ENCODE measurements at places on chromosomes 4 and X.

- DNase-seq, result no peak
Observed at GRCh38 chr4:120897981-120898719, 24.4 kb downstream of the PRDM5 start.

- DNase-seq, result no peak
Observed at GRCh38 chr4:19577097-19577496, 674.6 kb upstream of the SLIT2 start.

GRCh38 chr4:108590776-108591175, 29.6 kb upstream of the RPL34 start:
- no peak for DNase-seq

- DNase-seq, result no peak
Observed at GRCh38 chrX:16778545-16778944, 7.7 kb upstream of the TXLNG start.

Data from CD4-positive, alpha-beta T cell treated with Interleukin-6 for 4 hours (primary cell).